ENCODE measurements at places on chromosomes 7 and 10.

GRCh38 chr10:129888784-129889616 is 75.1 kb downstream of the EBF3 start:
- DNase-seq = peak; percentile 52

GRCh38 chr10:974038-974784 is 14.0 kb upstream of the GTPBP4 start:
- peak; percentile 27 for DNase-seq

GRCh38 chr7:49037346-49038210 is 113.2 kb downstream of the CDC14C start:
- DNase-seq = no peak

GRCh38 chr10:75499556-75500160 is 68.2 kb downstream of the LRMDA start:
- DNase-seq = no peak

DNA sequence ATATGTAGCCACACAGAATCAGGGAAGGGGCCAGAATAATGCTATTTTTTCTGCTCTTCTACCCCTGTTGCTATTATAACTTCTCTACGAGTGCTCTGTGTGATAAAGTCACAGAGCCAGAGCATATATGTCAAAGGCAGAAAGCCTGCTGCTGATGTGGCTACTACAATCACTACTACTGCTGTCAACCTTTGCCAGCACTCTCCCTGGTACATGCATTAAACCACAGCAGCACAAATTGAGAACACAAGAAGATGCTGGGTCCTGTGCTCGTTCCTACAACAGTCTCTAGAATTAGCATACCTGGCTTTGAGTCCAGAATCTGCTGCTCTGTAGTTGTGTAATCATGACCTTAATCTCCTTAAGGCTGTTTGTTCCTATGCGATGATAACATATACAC is 108.6 kb downstream of the SEMA3A start:
- DNase-seq = no peak

- no peak for DNase-seq
Observed at GRCh38 chr7:138654616-138655015, 46.5 kb downstream of the SVOPL start.

DNA sequence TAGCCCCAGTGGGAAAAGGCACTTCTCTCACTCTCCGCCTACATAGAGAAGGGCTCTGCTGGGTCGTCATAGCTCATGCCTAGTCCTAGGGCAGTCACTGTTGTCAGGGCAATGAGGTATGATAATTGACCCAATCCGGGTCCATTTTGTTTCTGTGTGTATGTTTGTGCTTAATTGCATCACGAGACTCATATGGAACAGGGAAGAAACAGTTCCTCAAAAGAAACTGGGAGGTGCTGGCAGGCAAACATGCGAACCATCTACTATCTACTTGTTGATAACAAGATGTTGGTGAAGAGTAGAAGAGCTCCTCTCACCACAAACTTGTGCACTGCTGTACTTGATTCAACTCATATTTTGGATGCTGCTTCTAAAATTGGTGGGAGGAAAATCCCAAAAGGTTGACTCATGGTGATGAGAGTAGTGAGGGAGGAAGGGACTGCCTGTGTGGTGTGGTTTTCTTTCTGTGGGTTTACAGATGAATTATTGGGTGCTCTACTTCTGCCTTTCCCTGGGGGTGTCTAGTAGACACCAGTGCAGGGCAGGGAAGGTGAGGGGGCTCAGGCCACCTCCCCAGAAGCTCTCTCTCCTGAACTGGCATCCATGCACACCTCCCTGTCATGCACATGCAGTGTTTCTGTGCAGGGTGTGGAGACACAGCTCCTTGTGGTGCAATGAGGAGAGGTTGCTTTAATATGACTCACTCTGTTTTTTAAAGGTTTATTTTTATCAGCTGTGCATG is 29.4 kb downstream of the LSMEM1 start:
- peak; percentile 82 for DNase-seq

- no peak for DNase-seq
Observed at GRCh38 chr7:37332243-37333016, 116.2 kb downstream of the ELMO1 start.

GRCh38 chr10:1860351-1860750 is 123.0 kb upstream of the ADARB2 start:
- DNase-seq = no peak

- DNase-seq = peak; percentile 71
Observed at GRCh38 chr10:29896053-29896452, 163.3 kb downstream of the JCAD start.

GRCh38 chr7:34207810-34208209 is 302.5 kb downstream of the BMPER start:
- no peak for DNase-seq

Data from fibroblast of the aortic adventitia (primary cell).